Forelimb muscle (tissue), 1 donor: ENCODE measurements at places on chromosomes 16 and 17. TPM values are rescaled to one million over a fixed set of nuclear protein-coding genes. Genes with fewer than 3 reads are reported as not detected.

GRCh38 chr16:77158293-77158692 is 32.7 kb upstream of the MON1B start:
- no peak for DNase-seq

GRCh38 chr16:86821895-86822294 is 243.5 kb downstream of the FOXL1 start:
- no peak for DNase-seq

DNA sequence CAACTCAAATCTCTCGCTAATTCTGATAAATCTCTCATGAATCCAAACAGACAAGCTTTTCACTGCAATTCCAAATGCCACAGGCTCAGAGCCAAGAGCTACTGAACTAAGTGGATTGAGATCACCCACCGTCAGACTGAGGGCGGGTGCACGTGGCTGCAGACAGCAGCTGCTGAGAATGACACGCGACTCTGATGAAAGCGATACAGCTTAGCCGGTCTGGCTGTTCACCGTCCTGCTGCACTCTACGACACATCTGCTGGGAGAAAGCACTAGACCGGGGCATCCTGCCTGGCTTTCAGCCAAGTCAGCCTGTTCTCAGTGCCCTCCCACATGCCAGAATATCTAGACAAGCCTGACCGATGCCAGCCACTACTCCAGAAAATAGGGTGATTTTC is 42.6 kb downstream of the KLHDC4 start:
- DNase-seq, result peak; percentile 13

DNA sequence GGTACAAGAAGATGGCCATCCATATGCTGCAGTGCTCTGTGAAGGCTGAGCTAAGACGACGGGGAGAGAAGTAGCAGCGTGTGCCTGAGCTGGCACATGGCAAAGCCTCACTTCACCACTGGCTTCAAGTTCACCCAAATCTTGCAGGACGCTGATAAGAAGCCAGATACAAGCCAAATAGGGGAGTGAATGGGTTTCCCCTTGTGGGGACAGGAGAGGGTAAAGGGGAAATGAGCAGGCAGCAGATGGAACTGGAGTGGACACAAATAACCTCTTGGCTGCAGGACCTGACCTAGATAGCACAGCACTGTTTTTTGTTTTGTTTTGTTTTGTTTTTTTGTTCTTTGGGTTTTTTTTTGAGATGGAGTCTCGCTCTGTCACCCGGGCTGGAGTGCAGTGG is 21.0 kb upstream of the PITPNA start:
- no peak for DNase-seq

Gene NECAB2
- 0.66 TPM for polyA plus RNA-seq
